ENCODE measurements at places on chromosomes 1 and 21.

- no peak for DNase-seq
Measured at GRCh38 chr1:31640964-31641363, 3.7 kb downstream of the PEF1 start.

DNA sequence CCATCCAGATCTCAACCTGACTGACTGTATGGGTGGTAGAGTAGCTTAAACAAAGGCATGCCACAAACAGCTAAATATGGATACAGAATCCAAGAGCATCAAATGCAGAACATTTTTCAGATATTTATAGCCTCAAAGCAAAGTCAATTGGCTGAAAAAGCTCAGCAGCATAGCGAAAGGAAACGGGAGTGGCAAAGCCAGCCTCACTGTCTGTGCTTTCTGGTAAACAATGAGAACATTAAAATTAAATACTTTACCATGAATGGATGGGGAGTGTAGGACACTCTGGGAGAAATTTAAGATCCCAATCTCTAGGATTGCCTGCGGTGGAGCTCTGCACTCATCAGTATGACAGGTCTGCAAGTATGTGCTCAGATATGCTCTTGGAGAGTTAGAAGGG is 4.4 kb downstream of the RASAL2 start:
- DNase-seq, result no peak

DNA sequence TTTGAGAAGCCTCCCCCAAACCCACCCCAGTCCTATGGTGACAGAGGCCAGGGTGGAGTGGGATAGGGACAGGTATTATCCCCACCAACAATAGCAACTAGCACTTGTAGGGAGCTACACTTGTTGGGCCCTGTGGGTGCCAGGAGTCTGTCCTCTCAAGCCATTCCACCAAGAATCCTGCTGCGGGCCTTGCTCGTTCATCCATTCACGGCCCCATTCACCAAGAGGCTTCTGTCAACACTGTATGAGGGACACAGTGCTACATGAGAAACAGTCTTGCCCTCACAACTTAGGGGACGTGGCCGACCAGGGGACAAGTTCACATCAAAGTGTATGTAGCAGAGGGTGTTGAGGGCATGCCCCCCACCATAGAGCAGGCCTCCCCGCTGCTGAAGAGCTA is 18.9 kb downstream of the SHISA4 start:
- no peak for DNase-seq

DNA sequence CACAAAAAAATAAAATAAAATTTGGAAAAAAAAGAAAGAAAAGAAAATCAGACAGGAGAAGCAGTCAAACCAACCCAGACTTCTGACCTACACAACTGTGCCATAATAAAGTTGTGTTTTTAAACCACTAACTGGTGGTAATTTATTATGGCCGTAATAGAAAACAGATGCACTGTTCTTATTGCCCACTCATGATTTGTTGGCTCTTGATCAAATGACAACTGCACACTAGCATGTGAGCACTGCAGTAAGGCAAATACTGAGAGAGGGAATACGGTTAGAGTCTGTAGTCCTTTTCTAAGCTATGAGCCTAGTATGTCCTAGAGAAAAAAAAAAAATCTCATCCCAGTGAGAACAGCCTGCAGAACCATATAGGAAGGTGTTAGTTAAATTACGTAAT is 61.2 kb upstream of the TNR start:
- no peak for DNase-seq

DNA sequence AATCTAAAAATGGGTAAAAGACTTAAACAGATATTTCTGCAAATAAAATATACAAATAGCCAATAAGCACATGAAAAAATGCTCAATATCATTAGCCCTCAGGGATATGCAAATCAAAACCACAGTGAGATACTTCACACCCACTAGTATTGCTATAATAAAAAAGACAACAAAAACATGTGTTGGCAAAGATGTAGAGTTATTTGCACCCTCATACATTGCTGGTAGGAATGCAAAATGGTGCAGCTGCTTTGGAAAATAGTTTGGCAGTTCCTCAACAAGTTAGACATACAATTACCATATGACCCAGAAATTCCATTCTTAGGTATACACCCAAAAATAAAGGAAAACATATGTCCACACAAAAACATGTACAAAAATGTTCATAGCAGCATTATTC is 30.2 kb downstream of the ZZZ3 start:
- DNase-seq, result no peak

GRCh38 chr1:64183395-64184002 is 19.9 kb upstream of the UBE2U start:
- no peak for DNase-seq

DNA sequence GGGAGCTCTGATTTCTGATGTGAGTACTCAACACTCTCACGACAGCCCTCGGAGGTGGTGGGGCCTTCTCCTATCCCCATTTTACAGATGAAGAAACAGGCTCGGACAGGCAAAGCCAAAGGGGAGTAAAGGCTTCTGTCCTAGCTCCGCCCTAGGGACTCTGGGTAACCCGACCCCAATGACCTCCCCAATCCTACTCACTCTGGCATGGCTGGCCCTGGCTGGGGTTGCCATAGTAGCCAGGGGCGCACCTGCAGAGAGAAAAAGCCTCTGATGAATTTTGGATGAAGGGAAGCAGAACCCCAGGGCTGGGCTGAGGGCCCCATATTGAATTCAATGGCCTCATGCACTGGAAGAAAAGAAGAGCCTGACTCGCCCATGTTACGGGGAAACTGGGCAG is 61.1 kb downstream of the LDLRAD2 start:
- no peak for DNase-seq

DNA sequence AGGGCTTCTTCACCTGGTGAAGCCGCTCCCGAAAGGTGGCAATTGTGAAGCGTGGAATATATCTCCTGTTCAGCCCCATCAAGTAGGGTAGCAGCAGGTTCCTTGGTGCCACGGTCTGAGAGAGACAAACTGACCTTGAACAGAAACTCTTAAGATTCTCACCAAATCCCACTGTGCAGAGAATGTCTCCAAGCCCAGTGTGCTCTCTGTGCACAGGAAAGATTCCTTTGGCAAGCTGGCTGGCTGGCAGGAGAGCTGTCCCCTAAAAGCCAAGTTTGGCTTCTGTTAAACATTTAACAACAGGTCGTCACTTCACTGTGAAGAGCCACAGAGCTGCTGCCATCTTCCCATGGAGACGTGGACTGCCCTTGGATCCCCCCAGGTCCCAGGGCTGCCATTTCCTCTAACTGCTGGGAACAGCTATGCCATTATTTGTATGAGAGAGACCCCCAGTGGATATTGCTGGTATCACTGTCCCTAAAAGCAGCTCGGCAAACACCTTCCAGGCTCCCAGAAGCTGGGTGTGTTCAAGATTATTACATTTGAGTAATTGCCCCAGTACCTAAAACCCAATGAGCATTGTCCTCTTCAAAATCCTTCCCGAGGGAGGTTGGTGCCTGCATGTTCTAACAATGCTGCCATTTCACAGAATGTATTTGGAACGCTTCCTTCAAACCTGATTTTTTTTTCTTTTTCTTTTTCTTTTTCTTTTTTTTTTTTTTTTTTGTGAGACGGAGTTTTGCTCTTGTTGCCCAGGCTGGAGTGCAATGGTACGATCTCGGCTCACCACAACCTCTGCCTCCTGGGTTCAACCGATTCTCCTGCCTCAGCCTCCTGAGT is 71.8 kb downstream of the CD58 start:
- DNase-seq, result peak; percentile 51

- no peak for DNase-seq
Measured at GRCh38 chr1:10042746-10043145, 10.0 kb downstream of the UBE4B start.

GRCh38 chr21:25487046-25487594 is 120.2 kb downstream of the MRPL39 start:
- peak; percentile 17 for DNase-seq

- no peak for DNase-seq
Measured at GRCh38 chr1:58223522-58223921, 323.0 kb downstream of the OMA1 start.

GRCh38 chr1:32925403-32926162 is 24.4 kb upstream of the TMEM54 start:
- no peak for DNase-seq

DNA sequence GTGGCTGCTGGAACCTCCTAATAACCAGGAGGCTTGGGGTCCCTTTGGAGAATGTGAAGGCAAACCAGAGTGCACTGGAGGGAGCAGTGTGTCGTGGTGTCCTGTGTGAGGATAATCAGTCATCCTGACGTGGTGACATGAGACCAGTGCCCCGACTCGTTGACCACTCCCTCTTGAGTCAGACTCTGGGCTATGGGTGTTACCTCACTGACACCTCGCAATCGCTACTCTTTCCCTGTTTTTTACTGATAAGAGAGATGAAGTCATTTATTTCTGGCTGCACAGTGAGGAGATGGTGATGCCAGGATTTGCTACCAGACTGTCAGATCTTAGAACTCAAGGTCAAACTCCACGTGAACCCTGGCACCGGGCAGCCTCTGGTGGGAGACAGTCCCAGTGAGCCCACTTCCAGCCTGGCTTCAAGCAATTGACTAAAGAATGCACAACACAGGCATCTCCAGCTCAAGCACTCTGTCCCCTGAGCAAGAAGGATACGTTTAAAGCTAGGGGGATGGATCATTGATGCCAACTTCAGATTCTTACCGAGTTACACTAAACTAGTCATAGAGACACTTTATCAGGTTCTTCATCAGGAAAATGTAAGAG is 30.3 kb downstream of the UBASH3A start:
- DNase-seq, result no peak

DNA sequence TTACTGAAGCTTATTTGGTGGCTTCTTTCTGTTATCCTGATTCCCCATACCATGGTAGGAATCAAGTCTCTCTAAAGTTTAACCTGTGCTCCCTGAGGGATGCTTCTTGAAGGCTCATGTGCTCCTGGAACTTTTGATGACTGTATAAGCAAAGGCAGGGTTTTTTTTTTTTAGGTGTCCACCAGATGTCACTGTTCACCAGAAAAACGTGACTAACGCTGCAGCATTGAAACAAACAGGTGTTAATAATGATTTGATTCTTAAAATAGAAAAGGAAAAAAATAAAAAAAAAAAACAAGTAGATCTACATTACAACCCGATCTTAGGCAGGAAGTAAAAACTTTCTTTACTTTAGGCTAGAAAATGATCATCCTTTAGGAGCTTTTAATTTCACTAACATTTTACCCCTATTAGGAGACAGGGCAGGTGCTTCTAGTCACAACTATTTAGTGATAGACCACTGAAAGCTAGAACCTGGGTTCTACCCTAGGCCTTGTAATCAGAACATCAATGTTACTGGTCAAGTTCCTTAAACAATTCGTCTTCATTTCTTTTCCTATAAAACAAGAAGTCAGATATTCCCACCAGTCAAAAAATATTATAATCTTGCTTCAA is 223.0 kb downstream of the PLA2G4A start:
- DNase-seq, result no peak

All from stimulated activated naive CD8-positive, alpha-beta T cell treated with anti-CD3 and anti-CD28 coated beads, Interleukin-15, amount 100 ng/mL, for 72 hours (primary cell).